Thyroid gland (tissue), 4 donors: ENCODE measurements at places on chromosomes 2 and 18.

DNA sequence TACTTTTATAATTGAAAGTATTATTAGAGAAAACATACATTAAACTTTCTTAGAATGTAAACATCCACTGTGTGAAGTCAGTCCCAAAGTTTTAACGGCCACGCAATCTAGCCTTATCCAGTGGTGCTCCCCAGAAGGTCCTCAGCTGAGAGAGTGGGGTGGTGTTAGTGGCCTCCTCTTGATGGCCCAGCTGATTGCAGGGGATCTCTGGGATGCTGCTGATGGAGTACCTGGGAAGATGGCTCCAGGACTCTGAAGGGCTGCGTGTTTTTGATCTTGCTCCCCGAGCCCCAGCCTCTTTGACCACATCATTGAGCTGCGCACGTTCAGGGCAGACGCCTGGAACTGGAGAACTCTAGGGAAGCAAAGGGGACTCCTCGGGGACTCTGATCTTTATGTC lies 181.4 kb downstream of the FAM210A start:
- no peak for DNase-seq

DNA sequence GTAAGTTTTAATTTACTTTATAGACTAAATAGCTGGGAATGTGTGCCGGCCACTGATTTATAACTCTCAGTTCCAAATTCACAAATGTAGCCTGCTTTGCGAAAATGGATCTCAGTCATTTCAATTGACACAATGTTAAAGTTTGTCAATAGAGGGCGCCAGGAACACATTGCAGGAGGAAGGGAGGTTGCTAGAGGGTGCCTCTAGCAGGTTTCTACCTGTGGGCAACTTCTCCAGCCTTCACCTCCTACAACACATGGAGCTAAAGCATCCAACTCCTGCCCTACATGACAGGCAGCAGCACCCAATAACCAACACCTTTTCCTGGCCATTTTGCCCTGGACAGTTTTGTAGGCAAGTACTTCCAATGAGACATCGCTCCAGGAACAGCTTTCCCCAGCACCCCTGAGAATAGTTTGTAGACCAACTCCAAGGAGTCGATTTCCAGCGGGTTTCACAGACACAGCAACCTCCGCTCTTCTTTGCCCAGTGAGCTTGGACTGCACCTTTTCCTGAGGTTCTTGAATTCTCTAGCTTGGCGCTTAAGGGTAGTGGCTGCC lies 784.8 kb upstream of the CDH2 start:
- no peak for DNase-seq

- DNase-seq = no peak
Observed at GRCh38 chr18:3590096-3590630, 140.2 kb downstream of the TGIF1 start.

DNA sequence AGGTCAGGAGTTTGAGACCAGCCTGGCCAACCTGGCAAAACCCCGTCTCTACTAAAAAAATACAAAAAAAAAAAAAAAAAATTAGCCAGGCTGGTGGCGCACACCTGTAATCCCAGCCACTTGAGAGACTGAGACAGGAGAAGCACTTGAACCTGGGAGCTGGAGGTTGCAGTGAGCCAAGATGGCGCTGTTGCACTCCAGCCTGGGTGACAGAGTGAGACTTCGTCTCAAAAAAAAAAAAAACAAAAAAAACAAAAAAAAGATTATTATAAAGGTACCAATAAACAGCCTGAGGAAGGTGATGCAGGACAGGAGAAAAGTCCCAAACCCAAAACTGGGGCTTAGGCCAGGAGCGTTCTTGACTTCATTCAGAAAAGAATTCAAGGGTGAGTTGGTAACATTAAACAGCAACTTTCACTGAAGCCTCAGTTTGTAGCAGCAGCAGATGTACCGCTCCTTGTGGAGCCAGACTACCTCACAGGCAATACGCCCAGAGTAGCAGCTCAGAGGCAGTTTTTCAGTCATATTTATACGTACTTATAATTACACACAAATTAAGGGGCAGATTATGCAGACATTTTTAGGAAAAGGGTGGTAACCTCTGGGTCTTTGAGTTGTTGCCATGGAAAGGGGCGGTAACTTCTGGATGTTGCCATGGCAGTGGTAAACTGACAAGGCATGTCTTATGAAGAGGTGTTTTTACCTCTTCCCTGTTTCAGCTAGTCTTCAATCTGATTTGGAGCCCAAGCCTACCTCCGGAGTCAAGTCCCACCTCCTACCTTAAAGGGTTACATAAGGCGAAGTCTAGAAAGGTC lies 1596.6 kb upstream of the CELF4 start:
- DNase-seq = no peak

GRCh38 chr2:110149330-110150220 lies 34.0 kb upstream of the MALL start:
- DNase-seq = no peak

DNA sequence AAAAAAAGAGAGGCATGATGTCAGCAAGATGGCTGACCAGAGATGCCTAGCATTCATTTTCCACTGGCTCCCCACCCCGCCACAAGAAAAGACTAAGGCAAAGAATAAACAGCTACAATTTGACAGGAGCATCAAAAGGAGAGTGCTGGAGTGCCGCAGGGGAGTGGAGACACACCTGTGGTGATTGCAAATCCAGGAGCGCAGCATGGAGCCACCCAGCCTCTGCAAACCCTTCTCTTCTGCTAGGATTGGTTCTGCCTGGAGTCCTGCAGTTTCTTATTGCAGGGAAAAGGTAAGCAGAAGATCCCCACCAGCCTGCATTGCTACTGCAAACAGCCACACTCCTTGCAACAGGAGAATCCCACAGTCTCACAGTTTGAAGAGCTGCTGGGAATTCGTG lies 26.1 kb downstream of the BOLL start:
- DNase-seq = no peak

DNA sequence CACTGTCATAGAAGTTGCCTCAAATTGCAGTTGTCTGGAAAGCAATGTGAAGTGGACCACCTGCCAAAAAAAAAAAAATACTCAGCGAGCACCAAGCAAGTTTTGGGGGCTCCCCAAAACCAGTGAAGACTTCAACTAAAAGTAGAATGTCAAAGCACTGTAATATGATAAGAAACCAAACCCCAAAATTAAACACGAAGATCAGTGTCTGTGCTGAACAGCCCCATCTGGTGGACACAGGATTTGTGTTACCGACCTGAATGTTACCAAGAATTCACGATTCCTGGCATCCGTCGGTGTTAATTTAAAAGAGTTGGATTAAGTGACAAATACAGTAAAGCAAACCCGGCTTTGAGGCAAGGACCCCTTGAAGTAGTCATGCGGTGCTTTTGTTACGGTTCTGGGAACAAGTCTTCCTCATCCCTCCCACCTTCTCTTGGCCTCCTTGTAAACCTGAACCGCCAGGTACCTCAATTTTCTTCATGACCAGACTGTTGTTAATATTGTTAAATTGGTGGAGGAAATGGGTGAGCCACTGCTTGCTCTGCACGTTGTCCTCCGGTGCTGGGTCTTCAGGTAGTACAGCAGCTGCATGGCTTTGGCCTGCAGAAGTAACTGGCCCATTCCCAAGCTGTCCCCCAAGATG lies 31.3 kb upstream of the SSB start:
- DNase-seq = peak; percentile 72

- no peak for DNase-seq
Observed at GRCh38 chr2:191931329-191931728, 84.4 kb upstream of the CAVIN2 start.

DNA sequence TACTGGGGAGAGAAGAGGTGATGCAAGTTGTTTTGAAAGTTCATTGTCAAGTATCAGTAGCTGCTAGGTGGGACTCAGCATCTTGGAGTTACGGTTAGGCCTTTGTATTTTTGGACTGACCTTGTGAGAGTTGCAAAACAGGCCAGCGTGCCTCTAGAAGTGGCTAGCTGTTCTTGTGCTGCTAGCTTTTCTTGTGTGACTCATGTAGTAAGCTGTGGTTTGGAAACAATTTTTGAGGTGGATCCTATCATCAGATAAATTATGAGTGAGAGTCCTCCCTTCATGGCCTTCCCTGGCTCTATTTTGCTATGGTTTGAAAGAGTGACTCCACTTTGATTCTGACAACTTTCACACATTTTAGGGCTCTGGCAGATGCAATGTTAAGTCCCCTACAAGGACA lies 409.2 kb upstream of the HS6ST1 start:
- no peak for DNase-seq

- DNase-seq = peak; percentile 13
Observed at GRCh38 chr2:86225581-86225980, 26.3 kb downstream of the MRPL35 start.

DNA sequence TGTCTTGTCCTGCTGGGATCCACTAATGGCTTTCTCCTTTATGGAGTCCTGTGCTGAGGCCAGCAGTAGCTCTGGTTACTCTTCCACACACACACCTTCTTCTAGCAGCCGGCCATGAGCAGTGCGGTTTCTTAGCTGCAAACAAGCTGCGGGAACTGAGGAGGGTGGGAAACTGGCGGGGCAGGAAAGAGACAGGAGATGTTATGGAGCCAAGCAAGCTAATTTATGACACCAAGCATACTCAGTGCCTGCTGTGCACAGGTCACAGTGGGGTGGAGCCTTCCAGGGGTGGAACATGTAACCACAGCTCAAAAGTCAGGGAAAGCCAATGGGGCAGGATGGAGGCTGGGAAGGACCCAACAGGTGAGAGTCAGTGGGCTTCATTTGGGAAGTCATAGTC lies 180.8 kb downstream of the FAM210A start:
- DNase-seq = no peak

GRCh38 chr2:182548031-182548950 lies 121.5 kb upstream of the PDE1A start:
- no peak for DNase-seq

GRCh38 chr18:78713069-78713468 lies 266.5 kb upstream of the SALL3 start:
- no peak for DNase-seq

- peak; percentile 52 for DNase-seq
Observed at GRCh38 chr2:172710584-172711047, 25.0 kb upstream of the RAPGEF4 start.

GRCh38 chr2:131038258-131039100 lies 54.8 kb downstream of the FAM168B start:
- no peak for DNase-seq

- no peak for DNase-seq
Observed at GRCh38 chr2:182226807-182227206, 200.0 kb downstream of the PDE1A start.

- no peak for DNase-seq
Observed at GRCh38 chr2:28080911-28081310, 190.4 kb downstream of the BABAM2 start.

DNA sequence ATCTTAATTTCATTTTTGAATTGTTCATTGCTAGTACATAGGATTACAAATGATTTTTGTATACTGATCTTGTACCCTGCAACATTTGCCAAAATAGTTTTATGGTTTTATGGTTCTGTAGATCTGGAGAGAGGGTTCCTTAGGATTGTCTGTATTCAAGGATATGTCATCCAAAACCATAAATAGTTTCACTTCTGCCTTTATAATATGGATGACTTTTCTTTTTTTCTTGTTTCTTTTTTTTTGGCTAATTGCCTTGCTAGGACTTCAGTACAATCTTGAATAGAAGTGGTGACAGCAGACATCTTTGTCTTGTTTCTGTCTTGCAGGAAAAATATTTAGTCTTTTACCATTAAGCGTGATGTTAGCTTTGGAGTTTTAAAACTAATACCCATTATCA lies 383.9 kb upstream of the HS6ST1 start:
- DNase-seq = no peak

DNA sequence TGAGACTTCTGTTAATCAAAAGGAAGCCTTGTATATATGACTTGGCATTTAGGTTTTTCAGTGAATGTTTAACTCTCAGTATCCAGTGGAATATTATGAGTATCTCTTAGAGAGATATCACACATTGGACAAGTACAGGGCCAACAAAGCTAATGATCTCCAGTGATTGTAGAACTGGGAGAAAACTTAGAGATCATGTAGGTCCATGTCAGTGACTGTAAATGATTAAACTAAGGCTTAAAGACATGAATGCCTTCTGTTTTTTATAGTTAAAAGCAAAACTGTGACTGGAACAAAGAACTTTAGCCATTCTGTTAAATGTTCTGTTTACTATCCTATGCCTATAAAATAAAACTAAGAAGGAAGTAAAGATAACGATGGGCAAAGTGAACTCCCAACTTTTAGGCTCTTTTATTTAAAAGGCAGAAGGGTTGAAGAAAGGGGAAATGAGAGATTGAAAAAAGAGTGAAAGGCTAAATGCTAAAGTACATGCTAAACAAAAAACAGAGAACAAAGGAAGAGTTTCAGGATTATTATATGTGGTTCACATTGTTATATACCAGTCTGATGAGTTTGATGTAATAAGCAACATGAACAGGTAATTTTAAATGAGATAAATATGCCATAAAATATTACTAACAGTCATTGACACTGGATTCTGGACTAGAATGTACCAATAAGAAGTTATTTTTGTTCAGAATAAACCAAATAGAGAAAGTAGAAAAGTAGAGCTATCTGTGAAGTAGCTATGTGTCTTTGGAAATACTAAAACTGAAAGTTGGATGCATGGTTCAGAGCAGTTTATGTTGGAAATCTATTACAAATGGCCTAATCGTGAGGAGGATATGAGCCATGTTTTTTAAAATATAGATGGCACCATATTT lies 37.1 kb upstream of the TNFRSF11A start:
- no peak for DNase-seq

DNA sequence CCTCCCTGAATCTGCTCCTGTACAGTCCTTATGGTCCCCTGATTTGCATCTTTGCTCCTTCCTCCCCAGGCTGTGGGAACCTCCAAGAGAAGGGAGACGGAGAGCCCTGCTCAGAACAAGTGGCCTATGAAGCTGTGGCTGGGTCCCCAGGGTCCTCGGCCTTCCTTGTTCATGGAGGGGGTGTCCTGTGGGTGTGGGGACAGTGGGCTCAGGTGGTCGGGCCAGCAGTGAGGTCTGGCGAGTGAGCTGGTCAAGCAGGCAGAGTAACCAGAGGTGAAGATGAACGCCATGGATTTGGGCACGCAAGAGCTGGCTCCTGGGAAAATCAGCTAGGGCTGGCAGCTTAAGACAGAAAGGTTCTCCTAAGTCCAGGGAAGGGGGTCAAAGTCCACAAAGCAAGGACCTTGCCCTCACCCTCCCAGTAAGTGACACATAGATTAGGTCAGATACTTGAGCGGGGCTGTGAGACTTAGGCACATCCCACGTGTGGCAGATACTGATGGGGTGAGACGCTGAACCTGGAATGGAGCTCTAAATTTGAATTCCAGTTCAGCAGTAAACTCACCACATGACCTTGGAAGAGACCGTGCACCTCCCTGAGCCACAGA lies 24.8 kb downstream of the GNLY start:
- no peak for DNase-seq
